Trophoblast cell (in vitro differentiated cells and primary cell): ENCODE measurements at places on chromosomes 5 and 9.
A peak's percentile ranks its signal among the peaks of the same experiment; 100 is the strongest.

GRCh38 chr9:107213561-107214028 is 69.5 kb upstream of the RAD23B start:
- peak; percentile 77 for DNase-seq

- DNase-seq = no peak
Observed at GRCh38 chr5:128156521-128156920, 73.0 kb downstream of the SLC12A2 start.

DNA sequence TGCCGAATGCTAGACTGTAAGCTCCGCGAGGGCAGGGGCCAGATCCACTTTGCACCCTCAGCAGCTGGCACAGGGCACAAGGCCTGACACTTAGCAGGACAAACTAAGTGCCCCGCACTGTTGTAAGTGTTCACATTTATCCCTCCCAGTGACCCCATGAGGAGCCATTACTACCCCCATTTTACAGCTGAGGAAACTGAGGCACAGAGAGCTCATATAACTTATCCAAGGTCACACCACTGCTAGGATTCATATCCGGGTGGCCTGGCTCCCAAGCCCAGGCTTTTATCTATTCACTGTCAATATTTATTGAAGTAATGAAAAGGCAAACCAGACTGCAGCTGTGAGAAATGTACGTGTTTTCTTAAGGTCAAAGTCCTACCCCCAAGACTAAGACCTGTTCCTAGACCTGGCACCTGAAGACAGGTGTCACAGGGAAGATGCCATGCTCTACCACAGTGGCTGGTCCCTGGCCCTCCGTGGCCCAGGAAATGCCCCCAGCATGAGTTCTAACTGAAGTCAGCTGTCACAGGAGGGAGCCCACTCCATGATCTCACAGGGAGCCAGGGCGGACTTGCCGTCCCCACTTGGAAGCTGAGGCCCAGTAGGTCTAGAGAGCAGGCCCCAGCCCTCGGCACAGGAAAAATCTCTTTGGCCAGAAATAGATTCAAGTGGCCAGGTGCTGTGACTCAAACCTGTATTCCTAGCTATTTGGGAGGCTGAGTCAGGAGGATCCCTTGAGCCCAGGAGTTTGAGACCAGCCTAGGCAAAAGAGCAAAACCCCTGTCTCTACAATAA is 74.7 kb upstream of the IL17B start:
- DNase-seq = peak; percentile 69

DNA sequence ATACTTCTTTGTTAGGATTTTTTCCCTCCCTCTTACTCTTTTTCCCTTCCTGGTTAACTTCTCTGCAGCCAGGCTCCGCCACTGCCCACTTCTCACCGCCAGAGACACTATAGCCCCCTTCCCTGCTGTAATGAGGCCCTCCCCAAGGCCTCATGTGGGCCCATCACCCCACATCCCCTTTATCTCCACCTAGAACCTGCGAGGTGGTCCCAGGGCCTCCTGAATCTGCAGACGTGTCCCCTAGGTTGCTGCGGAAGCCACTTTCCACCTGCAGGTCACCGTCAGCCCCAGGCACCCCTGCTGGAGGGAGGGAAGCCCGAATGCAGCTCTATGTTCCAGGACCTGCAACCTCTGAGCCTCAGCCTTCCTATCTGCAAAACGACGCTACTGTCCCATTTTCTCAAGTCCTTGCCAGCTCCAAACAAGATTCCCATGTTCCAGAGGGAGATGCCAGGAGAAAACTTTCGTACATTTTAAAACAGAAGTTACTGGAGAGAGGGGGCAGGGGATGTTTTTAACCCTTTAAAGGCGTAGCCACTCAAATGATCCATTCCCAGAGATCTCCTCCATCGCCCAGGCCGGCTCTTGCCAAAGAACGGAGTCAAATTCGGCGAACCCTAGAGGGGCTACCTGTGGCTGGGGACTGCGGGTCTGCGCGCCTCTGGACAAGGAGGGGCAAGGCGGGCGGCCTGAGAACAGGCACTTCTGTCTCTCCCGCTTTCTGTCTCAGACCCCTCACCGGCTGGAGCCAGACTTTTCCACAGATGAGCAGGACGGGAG is 929 bp downstream of the SH3PXD2B start:
- no peak for DNase-seq

DNA sequence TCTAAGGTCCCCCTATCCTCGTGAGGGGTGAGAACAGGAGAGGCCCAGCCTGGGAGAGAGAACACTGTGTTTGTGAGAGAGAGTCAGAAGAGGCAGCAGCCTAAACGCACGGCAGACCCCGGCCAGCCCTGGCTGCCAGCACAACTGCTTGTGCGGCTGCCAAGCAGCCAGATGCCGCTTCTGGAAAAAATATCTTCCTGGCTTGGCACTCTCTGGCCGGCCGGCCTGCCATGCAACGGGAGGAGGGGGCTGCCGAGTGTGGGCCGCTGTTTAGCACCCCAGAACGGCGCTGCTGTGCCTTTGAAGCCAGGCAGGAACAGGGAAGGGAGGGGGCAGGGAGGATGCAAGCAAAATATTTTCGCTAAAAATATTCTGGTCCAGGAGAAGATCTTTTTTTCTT is 105.0 kb downstream of the FGF18 start:
- no peak for DNase-seq

- DNase-seq = no peak
Observed at GRCh38 chr5:87164409-87164808, 103.3 kb upstream of the RASA1 start.
